ENCODE measurements at places on chromosomes 12 and 14.

DNA sequence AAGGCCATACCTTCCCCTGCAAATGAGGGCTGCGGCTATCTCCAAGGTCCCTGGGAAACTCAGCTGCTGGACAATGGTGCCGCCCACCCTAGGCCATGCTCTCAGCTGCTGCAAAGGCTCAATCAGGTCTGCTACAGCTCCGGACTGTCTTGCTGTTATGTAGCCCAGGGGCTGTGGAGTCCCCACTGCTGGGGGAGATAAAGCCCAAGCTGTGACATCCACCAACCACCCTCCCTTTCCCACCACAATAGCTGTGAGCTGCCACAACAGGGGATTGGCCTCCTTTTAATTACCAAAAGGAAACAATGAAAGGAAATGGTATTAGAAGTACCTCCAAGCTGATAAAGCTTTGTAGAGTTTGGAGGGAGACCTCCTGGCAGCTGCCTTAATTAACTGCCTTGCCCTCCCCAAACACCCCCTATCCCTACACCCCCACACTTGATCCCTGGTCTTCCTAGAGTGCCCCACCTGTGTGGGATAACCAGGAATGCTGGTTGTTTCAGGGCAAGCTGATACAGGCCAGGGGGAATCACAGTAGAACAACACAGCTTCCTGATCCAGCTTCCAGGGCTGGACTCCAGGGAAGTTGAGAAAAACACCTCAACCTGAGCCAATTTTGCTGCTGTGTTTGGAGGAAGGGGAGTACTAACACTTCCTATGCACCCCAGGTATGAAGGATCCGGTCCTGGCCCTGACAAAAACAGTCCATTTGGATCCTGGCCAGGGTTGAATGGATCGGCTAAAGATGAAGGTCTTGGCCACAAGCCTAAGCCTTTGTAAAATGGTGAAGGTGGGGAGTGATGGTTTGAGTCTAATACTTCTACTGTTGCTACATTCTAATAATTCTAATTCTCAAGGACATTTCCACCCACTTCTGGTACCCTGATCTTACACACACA, at the start of gene VWF:
Gene VWF (minus strand): TSS at position 260 of the 899 bp plus-strand sequence. CDS start 1,474 bp downstream, outside the sequence.
- no peak for DNase-seq

GRCh38 chr14:56816574-56817391, 6.5 kb upstream of the OTX2 start:
- DNase-seq, result no peak

DNA sequence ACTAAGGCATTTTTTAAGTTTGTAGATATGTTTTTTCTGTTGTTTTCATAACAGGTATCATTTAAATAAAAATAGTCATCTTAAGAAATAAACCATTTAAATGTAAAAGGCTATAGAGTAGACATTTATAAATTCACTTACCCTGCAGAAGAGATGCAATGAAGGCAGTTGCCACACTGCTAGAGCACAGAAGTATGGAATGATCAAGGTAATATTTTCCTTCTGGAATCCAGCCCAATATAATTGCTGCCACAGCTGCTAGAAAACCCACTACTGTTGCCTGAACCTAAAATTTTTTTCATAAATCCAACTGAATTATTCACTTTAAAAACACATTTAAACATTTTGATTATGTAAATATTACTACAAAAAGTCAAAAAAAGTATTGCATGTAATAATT, 69.2 kb downstream of the SLC41A2 start:
- no peak for DNase-seq

DNA sequence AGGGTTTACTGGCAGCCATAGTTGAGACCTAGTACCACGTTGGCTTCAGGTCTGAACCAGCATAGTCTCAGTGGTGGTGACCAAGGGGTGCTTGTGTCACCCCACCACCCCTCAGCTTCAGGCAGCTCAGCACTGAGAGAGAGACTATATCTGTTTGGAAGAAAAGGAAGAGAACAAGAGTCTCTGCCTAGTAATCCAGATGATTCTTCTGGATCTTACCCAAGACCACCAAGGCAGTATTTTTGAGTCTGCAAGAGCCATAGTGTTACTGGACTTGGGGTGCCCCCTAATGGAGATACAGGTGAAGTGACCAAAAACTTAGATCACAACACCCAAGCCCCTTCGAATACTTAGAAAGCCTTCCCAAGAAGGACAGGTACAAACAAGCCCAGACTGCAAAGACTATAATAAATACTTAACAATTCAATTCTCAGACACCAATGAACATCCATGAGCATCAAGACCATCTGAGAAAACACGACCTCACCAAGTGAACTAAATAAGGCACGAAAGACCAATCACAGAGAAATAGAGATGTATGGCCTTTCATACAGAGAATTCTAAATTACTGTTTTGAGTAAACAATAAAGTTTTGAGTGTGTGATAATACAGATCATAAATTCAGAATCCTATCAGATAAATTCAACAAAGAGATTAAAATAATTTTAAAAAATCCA, 107.0 kb downstream of the HELB start:
- peak; percentile 77 for DNase-seq

DNA sequence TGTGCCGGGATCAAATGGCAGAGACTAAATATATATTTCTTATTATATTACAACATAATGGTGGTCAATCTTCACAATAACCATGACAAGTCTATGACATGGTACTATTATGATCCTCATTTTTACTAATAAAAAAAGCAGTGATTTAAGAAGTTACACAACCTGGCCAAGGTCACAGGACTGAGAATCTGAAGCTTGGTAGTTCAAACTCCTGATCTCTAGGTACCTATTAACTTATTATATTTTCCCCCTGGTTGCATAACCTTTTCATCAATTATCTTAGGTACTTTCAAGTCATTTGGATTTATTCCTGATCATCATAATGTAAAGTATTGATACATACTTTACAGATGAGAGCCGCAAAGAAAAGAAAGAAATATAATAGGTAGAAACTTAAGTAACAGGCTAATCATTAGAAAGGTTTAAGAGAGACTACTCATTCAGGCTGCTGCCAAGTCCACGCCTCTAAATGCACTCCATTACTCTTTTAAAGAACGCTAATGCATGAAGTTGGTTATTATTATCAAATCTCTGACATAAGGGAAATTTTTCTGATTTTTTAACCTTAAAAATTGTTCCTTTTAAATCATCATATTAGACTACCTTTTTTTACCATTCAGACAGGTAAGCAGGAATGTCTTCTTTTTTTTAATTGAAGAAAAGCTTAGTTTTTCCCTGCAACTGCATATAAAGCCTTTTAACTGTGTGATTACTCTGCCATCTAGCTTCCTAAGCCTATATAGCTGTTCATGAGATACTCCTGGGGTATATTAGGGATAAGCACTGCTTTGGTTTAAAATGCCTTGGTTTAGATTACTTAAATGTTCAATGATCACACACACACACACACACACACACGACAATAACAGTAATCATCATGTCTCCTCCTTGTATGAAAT, 35.6 kb downstream of the RPS29 start:
- no peak for DNase-seq

DNA sequence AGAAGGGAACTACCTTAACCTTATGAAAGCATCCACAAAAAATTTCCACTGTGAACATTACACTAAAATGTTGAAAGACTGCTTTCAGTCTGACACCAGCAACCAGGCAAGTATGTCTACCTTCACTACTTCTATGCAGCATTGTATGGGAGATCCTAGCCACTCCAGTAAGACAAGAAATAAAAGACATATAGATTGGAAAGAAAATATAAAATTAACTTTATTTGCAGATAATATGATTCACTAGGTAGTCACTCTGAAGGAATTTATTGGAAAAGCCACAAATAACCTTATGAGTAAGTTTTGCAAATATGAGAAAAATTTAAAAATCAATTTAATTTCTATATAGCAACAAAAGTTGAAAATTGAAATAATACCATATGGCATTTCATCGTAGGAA, 172.0 kb downstream of the RERGL start:
- DNase-seq, result no peak

- DNase-seq, result peak; percentile 39
Measured at GRCh38 chr14:45251912-45252311, 1.1 kb downstream of the MIS18BP1 start.

- DNase-seq, result no peak
Measured at GRCh38 chr12:64825143-64826021, 935 bp downstream of the TBC1D30 start.

DNA sequence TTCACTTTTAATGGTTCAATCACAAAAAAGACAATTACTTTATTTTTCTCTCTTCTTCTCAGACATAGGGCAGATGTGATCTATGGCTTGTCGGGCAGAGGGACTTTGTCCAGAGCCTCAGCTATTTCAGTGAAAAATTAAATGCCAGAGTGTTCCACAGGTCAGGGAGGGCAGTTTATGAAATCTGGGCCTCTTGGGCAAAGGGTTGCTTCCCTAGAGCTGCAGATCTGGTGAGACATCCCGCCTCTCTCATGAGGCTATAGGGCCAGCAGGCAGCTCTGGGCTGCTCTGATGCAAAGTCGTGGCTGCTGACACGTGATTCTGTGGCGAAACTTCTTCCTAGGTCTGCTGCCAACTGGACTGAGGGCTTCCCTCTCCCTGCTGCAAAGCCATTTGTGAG, 6.0 kb downstream of the CLMN start:
- peak; percentile 95 for DNase-seq

- peak; percentile 40 for DNase-seq
Measured at GRCh38 chr12:51082561-51083125, 753 bp downstream of the CSRNP2 start.

DNA sequence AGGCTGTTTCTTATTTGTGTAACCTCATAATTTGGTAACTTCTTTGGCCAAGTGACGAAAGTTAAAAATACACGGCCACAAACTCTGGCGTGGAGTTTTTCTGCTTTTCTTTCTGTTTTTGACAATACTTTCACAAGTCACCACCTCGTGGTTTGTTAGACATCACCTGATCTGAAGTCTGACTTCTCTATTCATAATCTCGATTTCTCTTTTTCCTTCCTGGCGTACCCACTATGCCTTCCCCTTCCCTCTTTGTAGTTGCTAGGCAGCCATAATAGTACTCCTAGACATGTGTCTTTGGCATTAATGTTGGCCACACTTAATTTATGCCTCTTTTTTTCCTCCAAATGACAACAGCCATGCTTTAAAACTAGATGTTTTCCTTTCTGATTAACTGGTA, 97.6 kb downstream of the POLR3B start:
- no peak for DNase-seq

DNA sequence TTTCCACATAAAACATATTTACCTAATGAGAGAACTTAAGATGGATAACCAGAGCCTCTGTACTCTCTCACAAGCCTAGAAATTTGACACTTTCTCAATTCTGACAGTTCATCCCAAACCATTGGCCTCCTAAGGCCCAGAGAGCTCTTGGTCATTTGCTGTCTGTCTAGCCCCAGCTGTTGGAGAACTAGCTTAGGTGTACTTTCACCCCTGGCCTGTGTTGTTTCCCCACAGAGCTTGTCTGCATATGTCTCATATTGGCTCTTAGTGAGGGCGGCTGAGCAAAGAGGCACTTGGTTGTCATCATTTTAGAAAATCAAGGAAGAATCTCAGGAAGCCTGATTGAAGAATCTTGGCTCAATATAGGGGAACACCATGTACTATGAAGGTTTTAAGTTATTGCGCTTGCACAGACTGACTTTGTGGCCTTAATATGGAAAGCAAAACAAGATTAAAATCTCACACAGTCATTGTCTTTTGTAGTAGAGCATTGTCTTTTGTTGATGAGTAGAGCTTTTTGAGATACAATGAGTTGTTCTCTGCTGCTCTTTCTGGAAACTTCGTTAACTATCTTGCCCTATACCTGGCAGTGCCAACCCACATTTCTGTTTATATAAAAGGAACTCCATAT, 324.6 kb downstream of the RAD51B start:
- DNase-seq, result peak; percentile 98

- peak; percentile 71 for DNase-seq
Measured at GRCh38 chr12:12776261-12776660, 9.2 kb upstream of the APOLD1 start.

GRCh38 chr12:94121886-94122285, 26.5 kb upstream of the PLXNC1 start:
- DNase-seq, result no peak

DNA sequence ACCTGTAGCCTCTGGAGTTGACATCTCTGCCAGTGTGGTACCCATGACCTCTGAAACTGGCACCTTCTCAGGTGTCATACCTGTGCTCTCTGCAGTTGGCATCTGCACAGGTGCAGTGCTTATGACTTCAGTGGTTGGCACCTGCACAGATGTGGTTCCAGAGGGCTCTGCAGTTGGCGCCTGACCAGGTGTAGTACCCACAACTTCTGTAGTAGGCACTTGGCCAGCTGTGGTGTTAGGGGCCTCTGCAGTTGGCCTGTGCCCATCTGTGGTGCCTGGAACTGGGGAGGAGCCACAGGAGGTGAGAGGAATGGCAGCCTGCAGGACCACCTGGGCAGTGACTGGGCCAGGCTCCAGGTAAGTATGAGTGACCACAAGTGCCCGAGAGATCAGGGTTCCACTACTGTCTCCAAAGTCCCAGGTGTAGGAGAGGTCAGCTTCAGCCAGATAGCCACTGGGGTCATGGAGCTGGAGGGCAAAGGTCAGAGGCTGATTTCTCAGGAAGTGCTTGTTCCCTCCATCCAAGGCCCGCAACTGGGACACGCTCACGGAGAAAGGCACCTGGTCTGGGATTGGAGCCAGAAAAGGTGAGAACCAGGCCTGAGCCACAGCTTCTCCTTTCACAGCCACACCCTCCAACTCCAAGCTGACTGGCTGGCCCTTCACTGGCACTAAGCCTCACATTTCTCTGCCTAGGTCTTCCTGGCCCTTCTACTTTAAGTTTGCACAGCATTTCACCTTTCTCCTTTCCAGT, 8.6 kb downstream of the PMEL start:
- no peak for DNase-seq

DNA sequence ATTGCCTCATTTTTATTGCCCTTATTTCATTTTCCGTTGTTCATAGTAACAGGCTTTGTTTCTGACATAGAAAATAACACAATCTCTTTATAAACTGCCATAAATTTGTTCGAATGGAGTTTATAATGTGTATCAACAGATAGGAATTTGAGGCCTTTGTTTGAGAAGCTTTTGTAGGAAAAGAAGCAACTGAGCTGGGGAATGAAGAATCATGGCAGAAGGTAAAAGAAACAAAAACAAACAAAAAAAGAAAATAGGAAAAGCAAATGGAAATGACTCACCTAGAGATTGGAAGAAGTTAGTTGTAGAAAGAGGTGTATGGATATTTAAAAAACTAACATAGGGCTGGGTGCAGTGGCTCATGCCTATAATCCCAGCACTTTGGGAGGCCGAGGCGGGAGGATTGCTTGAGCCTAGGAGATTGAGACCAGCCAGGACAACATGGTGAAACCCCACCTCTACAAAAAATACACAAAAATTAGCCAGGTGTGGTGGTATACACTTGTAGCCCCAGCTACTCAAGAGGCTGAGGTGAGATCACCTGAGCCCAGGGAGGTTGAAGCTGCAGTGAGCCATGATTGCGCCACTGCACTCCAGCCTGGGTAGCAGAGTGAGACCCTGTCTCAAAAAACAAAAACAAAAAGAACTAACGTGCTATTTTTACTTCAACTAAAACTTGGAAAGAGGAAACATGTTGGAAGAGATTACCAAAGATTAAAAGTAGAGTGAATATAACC, 523 bp upstream of the REP15 start:
- DNase-seq, result no peak

- DNase-seq, result no peak
Measured at GRCh38 chr14:68349900-68350629, 442.8 kb downstream of the ZFP36L1 start.

All from amniotic epithelial cell (primary cell).